Stimulated activated CD8-positive, alpha-beta memory T cell treated with anti-CD3 and anti-CD28 coated beads, Interleukin-12 subunit alpha, Interleukin-12 subunit beta, amount 100 ng/mL, for 1 hour (primary cell): ENCODE measurements at places on chromosomes 12 and 14.

GRCh38 chr14:54116198-54116885 is 159.7 kb upstream of the BMP4 start:
- DNase-seq: no peak

DNA sequence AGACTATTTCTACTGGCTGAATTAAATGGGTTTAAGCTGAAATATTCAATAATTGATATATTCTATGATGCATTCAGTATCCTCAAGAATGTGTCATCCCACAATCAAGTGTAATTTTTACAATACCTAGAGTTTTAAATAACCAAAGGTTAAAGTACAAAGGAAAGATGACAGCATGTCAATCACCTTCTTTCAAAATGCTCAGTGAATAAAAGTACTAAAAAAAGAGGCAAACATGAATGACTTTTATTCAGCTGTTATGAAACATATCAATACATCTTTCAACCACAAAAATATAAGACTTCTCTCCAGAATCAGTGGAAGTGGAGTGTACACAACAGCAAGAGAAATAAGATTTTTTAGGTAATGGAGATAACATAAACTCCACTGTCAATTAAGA is 72.0 kb downstream of the NELL2 start:
- DNase-seq: no peak

DNA sequence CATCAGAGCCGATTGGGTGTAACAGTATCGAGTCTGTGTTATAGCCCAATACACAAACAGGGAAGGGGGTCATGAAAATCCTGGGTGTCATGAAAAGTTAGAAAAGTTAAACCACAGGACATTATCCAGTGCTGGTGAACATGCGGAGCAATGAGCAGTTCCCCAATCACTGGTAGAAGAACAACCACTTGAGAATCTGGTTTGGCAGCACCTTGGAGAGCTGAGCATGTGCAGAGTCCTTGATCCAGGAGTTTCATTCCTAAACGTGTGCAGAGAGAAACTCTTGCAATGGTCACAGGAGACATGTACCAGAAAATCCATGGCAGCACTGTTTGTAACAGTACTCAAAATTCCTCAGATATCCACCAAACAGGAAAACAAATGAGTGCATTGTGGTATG is 23.0 kb upstream of the JDP2 start:
- DNase-seq: no peak

- no peak for DNase-seq
These were observed 7.8 kb downstream of the ACVRL1 start for GRCh38 chr12:51915003-51915625.

DNA sequence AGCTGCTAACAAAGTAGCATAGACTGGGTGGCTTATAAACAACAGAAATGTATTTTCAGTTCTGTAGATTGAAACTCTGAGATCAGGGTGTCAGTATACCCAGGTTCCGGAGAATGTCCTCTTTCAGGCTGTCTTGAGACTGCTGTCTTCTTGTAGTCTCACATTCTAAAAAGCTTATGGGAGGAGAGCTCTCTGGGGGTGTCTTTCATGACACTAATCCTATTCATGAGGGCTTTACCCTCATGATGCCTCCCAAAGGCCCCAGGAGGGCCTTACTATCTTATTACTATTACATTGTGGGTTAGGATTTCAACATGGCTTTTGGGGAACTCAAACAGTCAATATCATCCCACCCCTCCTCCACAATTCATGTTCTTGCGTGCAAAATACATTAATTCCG is 94.3 kb downstream of the AEBP2 start:
- no peak for DNase-seq

DNA sequence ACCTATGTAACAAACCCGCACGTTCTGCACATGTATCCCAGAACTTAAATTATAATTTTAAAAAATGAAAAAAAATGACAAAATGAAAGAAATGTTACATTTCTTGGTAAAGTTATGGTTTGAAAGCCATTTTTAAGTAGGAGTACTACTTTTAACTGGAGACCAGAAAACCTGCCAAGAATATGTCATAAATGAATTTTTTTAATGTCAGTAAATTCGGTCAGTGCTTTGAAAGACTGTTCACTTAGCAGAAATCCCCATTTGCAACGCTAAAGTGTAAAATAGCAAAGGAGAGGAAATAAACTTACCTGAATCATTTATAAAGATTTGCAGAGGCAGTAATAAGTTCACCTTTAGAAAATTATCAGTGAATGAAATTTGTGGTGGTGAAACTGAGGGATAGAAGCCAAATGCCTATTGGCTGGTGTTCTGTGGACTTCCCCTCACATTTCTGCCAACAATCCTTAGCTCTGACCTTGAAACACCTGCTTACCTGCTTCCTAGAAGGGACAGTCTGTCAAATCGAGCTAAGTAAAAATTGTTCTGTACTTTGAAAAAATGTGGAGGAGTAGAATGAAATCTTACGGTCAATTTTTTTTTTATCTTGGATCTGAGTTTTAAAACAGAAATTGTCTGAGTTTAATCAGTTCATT is 714.2 kb downstream of the SLC6A15 start:
- DNase-seq: no peak

- no peak for DNase-seq
These were observed 114.9 kb downstream of the KIF26A start for GRCh38 chr14:104253223-104253822.

DNA sequence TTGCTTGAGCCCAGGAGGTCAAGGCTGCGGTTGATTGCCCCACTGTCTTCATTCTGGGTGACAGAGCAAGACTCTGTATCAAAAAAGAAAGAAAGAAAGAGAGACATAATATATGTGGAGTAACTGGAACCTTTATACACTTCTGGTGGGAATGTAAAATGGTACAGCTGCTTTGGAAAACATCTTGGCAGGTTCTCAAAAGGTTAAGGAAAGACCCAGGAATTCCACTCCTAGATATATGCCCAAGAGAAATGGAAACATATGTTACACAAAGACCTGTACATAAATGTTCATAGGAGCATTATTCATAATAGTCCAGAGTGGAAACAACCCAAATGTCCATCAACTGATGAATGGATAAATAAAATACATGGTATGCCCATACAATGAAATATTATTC is 7.2 kb downstream of the RBMS2 start:
- no peak for DNase-seq

GRCh38 chr12:102486153-102486552 is 5.8 kb upstream of the IGF1 start:
- no peak for DNase-seq

DNA sequence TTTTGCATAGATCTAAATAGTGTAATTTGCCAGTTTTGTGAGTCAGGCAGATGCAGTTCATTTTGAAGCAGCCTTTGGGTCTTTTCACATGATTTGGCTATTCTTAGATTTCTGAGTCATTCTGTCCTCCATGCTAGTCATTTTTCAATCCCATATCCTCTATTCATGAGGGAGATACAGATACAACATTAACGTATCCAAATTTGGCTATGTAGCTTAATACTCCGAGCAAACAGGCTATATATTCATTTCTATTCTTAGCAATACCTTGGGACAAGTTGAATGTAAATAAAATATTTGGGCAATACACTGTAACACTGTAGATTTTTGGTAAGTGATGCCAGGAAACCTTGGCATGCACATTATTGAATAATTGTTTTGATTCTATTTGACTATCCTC is 270.7 kb upstream of the PDE3A start:
- no peak for DNase-seq

DNA sequence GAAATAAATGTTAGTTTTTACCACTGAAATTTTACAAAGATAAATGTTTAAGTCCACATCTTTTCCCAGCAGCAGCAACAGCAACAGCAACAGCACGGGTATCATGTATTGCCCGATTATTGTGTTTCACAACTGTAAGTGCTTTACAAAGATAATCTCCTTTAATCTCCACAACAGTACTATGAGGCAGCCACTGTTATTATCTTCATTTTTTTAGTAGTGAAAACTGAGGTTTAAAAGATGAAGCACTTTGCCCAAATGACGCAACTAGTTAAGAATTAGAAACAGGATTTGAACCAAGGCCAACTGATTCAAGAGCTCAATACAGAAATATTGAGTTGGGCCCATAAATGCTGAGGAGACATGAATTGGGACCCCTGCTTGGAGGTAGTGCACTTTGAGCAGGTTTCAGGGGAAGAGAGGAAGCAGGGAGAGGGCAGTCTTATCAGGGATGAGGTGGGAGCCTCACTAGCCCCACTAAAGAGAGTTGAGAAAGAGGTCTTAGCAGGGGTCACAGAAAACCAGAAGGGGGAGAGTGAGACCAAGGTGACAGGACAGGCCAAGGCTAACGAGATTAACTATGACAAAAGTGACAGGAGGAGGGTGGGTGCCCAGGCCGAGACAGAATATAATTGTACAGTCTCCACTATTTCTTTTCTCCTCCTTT is 15.3 kb downstream of the KRT2 start:
- DNase-seq: no peak

DNA sequence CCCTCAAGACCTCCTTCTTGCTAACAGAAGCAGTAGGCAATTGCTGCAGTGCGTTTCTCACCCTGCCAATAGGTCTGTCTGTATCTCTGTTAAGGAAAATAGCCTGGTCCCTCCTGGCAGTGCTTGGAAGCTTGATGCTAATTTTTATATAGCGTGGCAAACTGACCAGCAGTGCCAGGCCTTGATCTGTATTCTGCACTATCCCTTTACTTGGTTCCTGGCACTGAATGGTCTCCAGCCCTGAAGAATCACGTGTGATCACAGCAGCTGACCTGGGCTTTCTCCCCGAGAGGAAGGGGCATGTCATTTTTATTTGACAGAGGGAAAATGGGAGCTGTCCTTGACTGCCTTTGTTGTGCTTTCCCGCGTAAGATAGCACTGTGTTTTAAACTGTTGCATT is 48.7 kb upstream of the TRAF3 start:
- DNase-seq: no peak

DNA sequence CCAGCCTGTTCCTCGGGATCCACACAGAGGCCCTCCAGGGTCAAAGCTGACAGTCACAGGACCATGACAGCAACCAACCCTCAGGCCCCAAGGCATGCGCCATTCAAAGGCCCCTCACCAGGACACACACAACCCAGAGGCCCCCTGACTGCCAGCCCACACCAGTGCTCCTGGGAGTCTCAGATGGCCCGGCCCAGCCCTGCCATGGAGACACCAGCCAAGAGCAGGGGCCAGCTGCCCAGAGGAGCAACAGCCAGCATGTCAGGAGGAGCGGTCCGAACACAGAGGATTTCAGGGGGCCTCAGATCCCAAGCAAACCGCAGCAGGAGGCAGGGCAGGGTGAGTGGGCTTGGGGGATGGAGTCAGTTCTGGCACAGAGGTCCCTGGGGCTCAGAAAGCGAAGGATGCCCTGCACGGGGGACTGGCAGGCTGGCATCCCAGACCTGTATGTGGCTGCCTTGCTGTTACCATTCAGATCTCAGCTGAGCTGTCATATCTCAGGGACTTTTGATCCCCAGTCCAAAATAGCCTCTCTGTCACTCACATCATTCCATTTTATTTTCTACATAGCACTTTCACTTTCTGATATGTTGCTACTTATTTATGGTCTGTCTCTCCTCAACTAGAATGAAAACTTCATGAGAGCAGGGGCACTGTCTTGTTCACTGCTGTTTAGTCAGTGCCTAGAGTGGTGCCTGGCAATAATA is 4.8 kb downstream of the TMEM229B start:
- no peak for DNase-seq

GRCh38 chr12:50960130-50960529 is 7.8 kb downstream of the HIGD1C start:
- no peak for DNase-seq

- no peak for DNase-seq
These were observed 146.6 kb downstream of the EXOC5 start for GRCh38 chr14:57122129-57122528.

GRCh38 chr12:57470970-57471656 is 8.6 kb downstream of the ARHGAP9 start:
- no peak for DNase-seq

- no peak for DNase-seq
These were observed 66.1 kb downstream of the KTN1 start for GRCh38 chr14:55645845-55646832.

GRCh38 chr14:81565441-81566290 is 32.0 kb upstream of the SEL1L start:
- no peak for DNase-seq

- DNase-seq: no peak
These were observed 16.7 kb downstream of the PIWIL1 start for GRCh38 chr12:130354407-130354806.

- no peak for DNase-seq
These were observed at the start of gene FOXN4 for GRCh38 chr12:109308534-109309380. FOXN4 (minus strand) TSS chr12:109309284; CDS start chr12:109308321, 963 bp downstream.

DNA sequence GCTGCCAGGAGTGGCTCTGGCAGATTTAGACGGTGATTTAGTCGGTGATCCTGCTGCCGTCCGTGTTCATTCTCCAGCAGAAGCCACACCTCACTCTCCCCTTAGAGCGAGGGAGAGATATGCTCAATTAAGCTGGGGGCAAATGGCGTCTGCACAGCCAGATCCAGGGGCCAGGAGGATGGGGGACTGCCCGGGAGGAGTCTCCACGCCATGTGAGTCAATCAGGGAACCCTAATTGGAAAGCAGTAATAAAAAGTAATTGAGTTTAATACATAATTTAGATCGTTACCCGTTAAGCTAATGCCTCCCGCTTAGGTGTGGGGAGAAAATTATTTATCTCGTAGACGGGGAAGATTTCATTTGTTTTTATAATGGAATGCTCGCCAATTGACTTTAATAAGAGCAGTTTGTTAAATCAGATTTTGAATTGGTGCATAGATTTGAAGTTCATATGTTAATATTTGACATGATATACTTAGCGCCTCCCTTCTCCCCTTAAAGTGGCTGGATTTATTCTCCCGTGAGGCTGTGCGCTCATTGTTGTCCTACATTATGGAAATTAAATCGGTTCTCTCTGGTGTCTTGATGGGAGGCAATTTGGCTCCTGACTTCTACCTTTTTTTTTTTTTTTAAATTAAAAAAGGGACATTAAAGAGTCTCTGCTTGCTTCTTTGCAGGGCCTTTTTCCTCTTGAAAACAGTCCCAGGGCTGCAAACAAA is 104.9 kb upstream of the C14orf180 start:
- no peak for DNase-seq

DNA sequence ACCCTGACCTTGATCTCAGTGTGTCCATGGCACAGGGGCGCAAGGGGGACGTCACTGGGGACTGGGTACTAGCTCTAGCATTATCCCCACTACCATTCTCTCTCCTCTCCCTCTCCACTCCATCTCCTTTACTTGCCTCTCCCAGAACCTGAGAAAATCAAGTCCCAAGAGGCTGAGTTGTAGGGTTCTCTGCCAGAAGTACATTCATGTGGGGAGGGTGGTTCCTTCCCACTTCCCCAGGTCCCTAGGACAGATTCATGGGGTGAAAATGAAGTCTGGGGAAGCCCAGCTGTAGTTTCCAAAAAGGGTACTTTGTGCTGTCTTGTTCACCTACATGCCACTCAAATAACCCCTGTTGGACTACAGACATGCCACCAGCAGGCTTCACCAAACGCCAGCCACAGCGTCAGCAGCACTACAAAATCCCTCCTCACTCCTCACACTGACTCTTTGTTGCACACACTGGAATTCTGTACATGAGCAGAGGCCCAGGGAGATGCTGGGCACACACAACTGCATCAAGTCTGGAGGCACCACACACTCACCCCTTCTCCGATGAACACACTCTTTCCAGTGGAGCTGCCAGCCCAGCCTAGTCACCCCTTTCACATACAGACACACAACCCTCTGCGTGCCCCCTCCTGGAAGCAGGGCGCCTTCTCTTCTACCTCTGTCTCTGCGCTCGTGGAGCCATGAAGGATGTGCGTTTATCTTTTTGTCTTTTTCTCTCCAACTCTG is 6.9 kb downstream of the RARG start:
- no peak for DNase-seq
